ENCODE measurements at places on chromosomes 2 and 18.

- no peak for DNase-seq
These were observed 417.9 kb downstream of the NRXN1 start for GRCh38 chr2:50614056-50614455.

- DNase-seq, result no peak
These were observed 91.1 kb downstream of the TTC32 start for GRCh38 chr2:19810637-19811036.

GRCh38 chr18:11526675-11527074 lies 82.7 kb upstream of the SLC35G4 start:
- no peak for DNase-seq

- no peak for DNase-seq
These were observed 467.7 kb upstream of the CELF4 start for GRCh38 chr18:38033282-38033681.

- no peak for DNase-seq
These were observed 94.5 kb downstream of the COPS8 start for GRCh38 chr2:237180187-237180586.

- DNase-seq, result no peak
These were observed 30.1 kb upstream of the SERPINE2 start for GRCh38 chr2:224069172-224069571.

GRCh38 chr18:55407191-55407590 lies 180.8 kb downstream of the TCF4 start:
- DNase-seq, result no peak

GRCh38 chr2:25168256-25169072 lies at the start of gene POMC:
Gene POMC (minus strand): TSS chr2:25168580. CDS start chr2:25164772, 3,808 bp downstream.
- DNase-seq, result no peak

- DNase-seq, result no peak
These were observed 139.0 kb upstream of the SERPINE2 start for GRCh38 chr2:224178056-224178455.

GRCh38 chr2:156907806-156908205 lies 349.7 kb upstream of the GALNT5 start:
- no peak for DNase-seq

DNA sequence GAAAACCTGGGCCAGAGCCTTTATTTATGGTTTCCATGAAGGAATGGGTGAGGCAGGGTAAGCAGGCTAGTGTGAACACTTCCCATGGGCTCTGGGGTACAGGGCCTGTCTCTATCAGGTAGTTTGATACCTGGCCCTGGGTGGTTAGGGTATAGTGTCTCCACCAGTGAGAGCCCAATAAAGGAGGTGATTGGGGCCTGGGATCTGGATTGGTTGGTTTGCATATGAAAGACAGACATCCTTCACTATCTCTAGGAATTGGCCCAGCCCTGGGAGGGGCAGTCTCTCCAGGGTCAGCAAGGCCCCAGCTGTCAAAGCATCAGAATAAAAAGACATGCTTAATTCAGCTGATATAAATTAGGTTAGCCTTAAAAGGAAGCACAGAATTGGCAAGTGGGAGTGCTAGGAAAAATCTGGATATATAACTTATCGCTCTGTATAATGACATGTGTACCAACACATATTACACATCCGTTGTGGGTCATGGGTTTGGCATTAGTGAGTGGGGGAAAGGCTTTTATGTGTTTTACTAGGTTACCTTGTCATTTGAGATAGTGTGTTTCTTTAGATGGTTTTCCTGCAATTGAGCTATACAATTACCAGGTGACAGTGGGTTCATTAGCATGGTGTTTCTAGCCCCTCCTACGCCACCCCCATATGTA lies 18.5 kb upstream of the TMEM178A start:
- no peak for DNase-seq

DNA sequence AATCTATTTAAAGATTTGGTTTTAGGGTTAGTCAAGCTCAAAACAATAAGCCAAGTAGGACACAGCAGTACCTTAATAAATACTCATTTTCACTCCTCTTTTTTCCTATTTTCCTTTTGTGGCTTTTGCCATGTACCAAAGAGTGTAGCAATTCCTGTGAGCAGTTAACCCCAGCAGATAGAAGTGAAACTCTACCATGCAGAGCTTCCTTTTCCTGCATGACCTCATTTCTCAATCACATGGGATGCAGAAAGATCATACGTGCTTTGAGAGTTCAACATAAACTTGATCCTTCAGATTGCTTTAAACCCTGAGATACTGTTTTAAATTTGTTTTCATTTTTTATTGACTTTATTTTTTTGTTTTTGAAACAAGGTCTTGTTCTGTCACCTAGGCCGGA lies 99.1 kb upstream of the ARHGAP15 start:
- DNase-seq, result no peak

- no peak for DNase-seq
These were observed 8.4 kb upstream of the CREG2 start for GRCh38 chr2:101395545-101396315.

DNA sequence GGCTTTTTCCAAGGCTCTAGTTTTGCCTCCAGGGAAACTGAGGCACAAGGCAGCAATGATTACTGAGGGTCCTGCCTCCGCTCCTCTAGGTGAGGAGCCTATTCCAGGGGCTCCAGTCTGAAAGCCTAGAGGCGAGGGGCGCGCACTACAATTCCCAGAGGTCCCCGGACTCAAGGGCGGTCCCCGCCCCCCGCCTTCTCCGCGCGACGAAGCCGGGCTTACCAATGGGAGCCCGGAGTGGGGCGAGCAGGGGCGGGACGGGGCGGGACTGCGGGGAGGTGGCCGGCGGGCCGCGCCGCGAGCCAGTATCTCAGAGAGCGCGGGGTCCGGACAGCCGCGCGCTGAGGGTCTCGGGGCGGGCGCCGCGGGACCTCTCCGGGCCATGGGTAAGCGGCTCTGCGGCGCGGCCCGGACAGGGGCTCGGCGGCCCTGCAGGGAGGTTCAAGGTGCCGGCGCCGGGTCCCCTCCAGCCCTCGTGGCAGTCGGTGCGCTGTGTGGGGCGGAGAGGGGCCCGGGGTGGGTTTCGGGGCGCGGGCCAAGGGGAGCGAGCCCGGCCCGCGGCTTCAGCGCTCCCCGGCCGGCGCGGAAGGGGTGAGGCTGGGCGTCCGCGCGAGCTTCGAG lies at the start of gene ARID5A:
ARID5A (plus strand) TSS at position 308 of the 621 bp plus-strand sequence; CDS start at position 383, 75 bp downstream.
- peak; percentile 91 for DNase-seq

- DNase-seq, result no peak
These were observed 34.5 kb upstream of the ARL5A start for GRCh38 chr2:151862700-151863099.

DNA sequence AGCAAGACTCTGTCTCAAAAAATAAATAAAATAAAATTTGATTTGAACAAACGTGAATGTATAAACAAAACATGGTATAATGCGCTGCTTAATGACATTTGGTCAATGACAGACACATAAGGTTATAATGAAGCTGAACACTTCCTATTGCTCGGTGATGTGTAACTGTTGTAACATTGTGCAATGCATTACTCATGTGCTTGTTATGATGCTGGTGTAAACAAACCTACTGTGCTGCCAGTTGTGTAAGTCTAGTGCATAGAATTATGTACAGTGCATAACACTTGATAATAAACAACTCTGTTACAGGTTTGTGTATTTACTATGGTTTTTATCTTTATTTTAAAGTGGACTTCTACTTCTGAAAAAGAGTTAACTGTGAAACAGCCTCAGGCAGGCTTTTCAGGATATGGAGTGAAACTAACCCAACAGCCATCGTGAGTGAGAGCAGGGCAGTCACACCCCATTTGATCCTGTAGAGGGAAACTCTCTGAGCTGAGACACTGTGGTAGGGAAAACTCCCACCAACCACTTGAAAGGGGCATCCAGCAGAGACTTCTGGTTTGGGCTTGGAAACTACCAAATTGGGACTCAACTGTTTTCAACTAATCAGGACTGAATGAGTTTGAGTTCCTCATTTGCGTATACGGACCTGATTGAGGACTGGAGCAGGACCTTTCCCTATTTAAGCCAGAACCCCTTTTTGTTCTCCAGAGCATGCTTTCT lies 8.7 kb upstream of the RPRD1A start:
- no peak for DNase-seq

DNA sequence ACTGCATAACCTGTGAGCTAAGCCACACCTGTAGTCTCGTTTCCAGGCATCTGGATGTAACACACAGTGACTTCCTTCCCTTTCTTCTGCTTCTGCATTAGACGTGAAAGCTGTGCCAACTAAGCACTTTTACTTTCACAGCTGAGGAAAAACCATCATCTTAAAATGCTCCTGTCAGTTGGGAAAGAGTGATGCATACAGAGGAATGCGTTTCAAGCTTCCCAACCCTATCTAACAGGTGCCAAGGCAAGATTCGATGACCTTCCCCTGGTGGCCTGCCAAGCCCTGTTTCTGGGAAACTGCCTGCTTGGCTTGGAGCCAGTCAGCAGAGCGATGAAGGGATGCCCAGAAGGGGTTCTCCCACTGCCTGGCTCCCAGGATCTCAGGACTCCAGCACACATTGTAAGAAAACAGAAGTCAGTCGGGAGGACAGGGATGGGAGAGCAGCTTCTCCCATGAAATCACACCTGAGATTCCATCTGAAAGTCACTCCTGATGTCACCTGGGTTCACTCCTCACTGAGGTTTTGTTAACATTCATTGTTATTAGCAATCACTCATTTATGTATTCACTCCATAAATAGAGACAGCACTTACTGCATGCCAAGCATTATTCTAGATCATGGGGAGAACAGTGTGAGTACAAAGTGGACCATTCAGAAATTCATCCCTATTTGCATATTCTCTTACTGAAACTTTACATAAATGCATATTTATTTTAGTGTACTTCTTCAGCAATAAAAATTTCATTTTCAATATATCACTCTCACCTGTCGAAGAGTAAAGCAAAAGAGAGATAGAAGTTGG lies 64.1 kb downstream of the DTNA start:
- DNase-seq, result no peak

GRCh38 chr2:23158306-23158705 lies 226.7 kb upstream of the KLHL29 start:
- no peak for DNase-seq
